ENCODE measurements at places on chromosomes 1 and 21.

GRCh38 chr1:75795703-75796193 is 934 bp upstream of the MSH4 start:
- DNase-seq: no peak

DNA sequence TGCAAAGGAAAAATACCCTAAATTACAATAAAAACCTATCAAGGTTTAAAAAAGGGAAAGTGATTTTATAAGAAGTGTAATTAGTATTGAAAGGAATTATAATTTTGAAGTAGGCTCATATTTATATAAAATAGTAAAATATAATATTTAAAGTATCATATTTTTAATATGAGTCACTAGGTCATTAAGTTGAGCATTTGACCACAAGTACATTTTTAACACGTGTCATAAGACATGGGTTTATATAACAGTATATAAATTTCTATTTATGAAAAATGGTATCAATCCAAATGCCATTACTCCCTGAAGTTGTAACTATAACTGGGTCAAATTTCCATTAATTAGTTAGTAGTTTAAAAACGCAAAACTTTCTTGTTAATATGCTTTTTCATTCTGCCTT is 365.9 kb downstream of the COL11A1 start:
- no peak for DNase-seq

- no peak for DNase-seq
These were observed 54.6 kb upstream of the NCAM2 start for GRCh38 chr21:20943561-20943997.

DNA sequence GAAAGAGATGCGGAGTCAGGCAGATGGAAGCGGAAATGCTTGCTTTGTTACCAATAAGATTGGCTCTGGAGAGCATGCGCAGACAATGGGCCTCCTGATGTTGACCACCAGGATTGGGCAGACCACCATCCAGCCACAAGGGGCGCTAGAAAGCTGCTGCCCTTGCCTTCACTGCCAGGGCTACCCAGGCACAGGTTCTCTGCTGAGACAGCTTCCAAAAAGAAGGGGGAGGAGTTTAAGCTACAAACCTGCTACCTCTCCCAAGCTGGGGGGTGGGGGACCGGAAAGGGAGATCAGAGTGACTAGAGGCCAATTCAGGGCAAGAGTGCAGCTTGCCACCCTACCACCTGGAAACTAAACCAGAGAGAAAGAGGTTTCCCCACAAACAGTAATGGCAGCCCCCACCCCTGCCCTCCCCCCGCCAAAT is 369.7 kb downstream of the RRAGC start:
- no peak for DNase-seq

DNA sequence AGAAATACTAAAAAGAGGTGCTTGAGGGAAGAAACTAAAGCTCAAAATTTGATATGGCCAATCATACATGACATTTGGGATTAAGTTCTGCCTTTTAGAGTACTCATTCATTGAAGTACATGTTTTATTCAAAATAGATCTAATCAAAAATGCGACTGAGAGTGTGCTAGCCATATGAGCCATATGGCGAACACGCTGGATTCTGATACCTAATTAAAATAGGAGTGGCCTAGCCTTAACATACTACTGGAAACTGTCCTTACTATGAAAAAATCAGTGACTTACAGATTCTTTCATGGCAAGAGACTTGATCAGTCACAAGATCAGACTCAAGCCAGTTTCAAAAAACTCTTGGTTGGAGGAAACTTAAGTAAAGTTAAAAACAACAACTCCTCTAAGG is 73.9 kb downstream of the PTGER3 start:
- DNase-seq: no peak

- no peak for DNase-seq
These were observed 26.3 kb upstream of the CHODL start for GRCh38 chr21:18218331-18218730.

- no peak for DNase-seq
These were observed 40.2 kb downstream of the CASQ2 start for GRCh38 chr1:115728341-115728740.

GRCh38 chr1:93638307-93638847 is 43.3 kb downstream of the BCAR3 start:
- DNase-seq: peak; percentile 49

DNA sequence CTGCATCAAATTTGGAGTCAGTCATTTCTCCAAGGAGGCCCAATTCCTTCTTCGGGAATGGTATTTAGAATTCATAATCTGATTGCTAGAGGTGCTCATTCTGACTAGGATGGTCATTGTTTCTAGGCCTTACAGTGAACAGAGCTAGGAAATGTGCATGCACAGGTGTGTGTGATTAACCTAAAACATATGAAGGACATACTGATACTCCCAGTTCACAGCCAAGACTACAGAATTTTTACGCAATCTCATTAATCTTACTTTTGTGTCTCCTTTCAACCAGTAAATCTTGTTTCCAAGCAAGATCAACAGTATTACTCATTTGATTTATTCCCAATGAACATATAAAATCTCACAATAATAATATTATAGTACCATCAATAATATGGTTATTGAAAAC is 47.1 kb downstream of the NFASC start:
- no peak for DNase-seq

DNA sequence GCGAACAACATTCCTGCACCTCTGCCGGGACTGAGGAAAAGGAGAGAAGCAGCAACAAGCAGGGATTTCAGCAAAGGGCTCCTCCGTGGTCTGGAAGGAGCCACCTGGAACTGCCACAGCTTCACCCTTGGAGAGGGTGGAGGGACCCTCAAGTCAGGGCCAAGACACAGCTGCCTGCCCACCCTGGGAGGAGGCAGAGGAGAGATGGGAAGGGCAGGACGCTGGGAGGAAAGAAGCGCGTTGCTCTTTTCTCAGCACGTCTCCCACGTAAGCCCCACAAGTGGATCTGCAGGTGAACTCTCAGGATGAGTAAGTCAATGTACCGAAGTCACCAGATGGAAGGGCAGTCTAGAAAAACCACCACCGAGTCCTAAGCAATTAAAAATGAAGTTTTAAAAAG is 39.6 kb downstream of the SLC19A1 start:
- DNase-seq: no peak

GRCh38 chr1:145978854-145979745 is 14.6 kb downstream of the POLR3GL start:
- peak; percentile 98 for DNase-seq
